DND-41 (cell line): ENCODE measurements at places on chromosomes 3 and 15.

DNA sequence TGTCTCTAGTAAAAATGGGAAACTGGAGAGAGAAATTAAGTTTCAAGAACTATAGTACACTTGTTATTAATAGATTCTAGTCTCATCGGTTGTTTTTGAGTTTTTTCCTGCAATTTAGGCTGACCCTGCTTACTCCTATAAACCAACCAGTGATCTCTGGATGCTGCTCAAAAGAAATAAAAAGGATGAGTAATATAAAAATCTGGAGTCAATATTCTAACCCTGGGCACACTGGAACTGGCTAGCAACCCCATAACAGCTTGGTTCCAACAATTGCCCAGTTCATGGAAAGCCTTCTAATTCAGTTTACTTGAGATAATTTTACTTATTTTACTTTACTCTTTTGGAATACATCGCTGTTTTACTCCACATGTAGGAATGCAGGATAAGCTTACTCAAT lies 211.6 kb downstream of the GBE1 start:
- DNase-seq: no peak

- no peak for DNase-seq
Measured at GRCh38 chr15:74158855-74159650, 14.5 kb upstream of the ISLR start.

DNA sequence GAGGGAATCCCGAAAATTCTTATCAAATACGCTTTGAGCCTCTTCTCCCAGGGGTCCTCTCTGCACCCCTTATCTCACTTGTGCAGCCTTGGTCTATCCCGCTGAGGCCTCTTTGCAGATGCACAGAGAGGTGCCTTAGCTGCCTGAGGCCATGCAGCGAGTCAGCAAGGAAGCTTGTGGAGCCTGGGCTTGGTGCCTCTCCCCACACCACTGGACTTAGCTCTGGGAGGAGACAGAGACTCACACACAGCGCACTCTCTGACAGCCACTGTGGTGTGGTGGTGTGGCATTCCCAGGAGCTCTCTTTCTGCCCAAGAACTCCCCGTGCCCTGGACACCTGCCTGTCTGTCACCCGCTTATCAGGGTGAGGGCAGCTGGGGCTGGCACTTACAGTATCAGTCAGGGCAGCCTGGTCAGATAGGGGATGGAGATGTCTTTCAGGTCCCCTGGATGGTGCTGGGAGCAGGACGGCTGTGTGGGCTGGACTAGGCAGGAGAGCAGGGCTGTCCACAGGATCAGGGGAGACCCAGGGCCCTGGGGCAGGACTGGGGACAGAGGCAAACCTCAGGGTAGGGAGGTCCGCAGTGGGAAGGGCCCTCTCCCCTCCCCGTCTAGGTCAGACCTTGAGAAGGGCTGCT lies 10.2 kb upstream of the LINGO1 start:
- no peak for DNase-seq

- no peak for DNase-seq
Measured at GRCh38 chr3:108085810-108086350, 5.0 kb downstream of the CD47 start.

DNA sequence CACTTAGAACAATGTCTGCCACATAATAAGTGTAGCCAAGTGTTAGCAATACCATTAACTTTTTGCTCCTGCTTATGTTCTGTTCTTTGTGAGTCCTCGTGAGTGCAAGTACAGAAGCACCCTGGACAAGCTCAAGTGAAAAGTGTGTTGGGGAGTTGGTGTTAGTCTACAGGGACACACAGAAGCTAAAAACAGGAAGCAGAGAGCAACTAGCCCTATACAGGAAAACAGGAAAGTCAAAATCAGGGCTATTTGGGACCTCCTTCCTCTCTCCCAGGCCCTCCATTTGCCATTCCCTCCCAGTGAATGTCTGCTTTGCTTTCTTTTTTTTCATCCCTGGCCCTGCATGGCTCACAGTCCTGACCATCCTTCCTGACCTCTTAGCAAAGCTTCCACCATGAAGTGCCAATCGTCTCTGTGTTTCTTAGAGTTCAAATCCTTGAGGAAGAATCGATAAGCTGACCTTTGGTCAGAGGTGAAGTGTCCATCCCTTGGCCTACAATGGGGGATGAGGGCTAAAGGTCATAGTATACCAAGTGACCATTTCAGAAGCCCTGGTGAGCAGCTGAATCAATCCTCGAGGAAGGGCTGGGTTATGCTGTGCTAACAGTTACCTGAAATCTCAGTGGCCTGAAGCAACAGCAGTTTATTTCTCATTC lies 328.2 kb downstream of the SHQ1 start:
- no peak for DNase-seq

DNA sequence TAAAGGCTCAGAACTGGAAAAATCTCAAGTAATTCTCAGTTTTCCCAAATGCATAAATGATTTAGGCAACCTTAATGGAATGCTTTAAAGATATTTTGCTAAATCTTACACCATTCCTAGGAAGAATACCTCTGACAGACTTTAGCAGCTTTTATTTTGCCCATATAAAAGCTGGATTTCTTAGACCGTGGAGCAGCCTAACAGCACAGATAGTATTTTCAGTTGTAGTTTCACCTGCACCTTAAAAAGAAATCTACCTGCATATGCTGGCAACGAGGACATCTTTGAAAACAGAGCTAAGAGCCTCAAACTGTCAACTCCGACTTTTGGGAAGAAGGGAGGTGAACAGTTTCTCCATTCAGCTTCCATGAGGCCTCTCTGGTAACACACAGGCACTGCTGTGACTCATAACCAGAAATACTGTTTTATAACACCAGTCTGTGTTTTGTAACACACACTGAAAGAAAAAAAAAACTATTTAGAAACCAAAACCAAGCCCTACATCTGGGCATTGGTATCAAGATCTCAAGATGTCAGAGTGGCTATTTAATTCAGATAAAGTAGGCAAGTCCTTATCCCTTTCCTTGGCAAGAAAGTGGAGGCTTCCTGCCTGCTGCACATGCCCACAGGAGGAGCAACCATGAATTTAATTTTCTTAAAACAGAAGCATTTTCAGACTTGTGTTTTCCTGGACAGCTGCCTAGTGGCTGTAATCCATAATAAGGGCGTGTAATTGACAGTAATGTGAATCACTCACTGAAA lies 181.5 kb upstream of the ICE2 start:
- DNase-seq: no peak

GRCh38 chr15:75577401-75578172 lies 1.5 kb downstream of the PTPN9 start:
- peak; percentile 13 for DNase-seq

DNA sequence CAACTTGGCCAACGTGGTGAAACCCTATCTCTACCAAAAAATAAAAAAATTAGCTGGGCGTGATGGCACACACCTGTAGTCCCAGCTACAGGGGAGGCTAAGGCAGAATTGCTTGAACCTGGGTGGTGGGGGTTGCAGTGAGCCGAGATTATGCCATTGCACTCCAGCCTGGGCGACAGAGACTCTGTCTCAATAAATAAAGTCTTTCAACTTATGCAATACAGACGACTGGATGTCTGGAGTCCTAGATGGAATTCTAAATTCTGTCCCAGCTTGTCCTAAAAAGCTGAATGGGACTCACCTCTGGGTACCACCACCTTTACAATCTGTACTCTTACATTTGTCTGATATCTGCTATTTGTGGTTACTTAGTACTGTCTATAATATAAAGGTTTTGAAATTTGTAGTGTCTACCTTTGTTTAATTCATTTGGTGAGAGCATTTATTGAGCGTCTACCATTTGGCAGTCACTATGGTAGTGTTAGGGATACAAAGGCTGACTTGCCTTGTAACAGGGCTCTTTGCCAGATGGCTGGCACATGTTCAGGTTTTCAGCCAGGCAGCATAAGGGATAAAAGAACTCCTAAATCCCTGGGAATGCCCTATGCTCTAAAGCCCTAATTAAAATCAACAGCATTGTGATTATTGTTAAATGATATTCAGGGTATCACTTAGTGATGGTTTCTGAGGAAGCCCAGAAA lies 7.2 kb upstream of the ZNF609 start:
- no peak for DNase-seq

- DNase-seq: no peak
Measured at GRCh38 chr3:60758171-60758570, 493.1 kb downstream of the FHIT start.

GRCh38 chr15:60649845-60650548 lies 171.1 kb upstream of the ICE2 start:
- peak; percentile 4 for DNase-seq

- no peak for DNase-seq
Measured at GRCh38 chr3:176941689-176942088, 255.6 kb downstream of the TBL1XR1 start.

GRCh38 chr3:181486141-181486885 lies 225.4 kb upstream of the SOX2 start:
- DNase-seq: no peak

- no peak for DNase-seq
Measured at GRCh38 chr15:96347181-96348111, 16.9 kb downstream of the NR2F2 start.

DNA sequence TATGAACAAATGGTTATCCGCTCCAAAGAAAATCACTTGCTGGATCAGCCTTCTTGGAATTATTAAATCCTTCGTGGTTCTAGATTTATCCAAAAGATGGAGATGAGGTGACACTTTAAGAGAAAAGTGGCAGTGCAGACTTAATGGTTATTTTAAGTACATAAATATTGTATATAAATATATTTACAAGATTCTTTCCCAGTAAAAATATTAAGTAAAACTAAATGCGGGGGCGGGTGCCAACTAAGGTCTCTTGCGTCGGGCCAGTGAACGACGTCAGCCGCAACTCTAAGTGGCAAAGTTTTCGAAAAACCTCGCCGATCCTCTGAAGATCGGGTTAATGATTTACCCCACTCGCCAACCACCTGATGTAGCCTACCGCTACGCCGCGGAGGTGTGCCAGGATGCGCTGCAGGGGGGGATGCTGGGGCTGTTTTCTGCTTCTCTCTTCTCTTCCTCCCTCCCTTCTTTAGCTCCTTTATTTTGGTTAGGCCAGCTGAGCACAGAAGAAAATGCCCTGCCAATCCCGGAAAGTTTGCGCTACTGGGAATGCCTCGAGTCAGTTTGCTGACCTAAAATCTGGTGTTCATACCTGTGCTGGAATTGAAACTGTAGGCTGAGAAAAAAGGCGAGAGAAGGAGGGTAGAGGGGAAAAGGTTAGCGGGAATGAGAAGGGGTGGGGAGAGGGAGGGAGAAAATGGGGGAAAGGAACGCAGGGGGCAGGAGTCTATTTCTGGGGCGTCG lies 7.6 kb upstream of the FOXB1 start:
- no peak for DNase-seq

- no peak for DNase-seq
Measured at GRCh38 chr15:26773067-26773877, 406 bp upstream of the GABRB3 start.

- peak; percentile 40 for DNase-seq
Measured at GRCh38 chr3:4508048-4508981, 15.2 kb downstream of the ITPR1 start.

DNA sequence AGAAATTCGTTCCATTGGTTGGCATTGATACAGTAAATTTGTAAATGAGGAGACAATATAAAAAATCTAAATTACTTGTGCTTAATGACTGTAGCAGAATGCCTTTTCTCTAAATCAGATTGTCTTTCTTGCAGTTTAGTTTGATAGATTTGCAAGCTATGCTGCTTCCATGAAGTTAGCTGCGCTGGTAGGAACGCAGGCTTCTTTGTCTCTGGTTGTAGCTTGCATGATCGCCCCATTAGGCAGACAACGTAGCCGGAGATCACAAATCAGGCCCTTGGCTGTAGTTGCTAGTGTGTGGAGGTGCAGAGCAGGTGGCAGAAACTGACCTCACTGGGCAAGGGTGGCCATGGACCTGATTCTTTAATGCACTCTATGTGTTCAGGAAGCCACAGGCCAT lies 6.1 kb downstream of the ZIC1 start:
- DNase-seq: no peak

- DNase-seq: no peak
Measured at GRCh38 chr3:186990878-186991308, 60.6 kb downstream of the ST6GAL1 start.

- DNase-seq: no peak
Measured at GRCh38 chr3:94323596-94323995, 260.7 kb downstream of the NSUN3 start.

DNA sequence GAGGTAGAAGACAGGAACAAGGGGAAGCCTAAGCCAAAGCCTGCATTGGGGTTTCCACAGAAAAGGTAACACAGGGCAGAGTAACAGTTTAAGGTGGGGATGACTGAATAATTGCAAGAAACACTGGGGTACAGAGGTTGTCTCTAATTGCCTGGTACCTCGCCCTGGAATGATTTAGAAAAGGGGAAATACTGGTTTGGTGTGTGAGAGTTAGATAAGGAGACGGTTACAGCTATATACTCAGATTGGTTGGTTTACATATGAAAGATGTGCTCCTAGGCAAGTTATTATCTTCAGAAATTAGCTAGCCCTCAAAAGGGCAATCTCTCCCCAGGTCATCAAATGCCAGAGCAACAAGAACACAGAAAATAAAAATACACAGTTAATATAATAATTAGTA lies 58.8 kb downstream of the SMARCC1 start:
- no peak for DNase-seq

DNA sequence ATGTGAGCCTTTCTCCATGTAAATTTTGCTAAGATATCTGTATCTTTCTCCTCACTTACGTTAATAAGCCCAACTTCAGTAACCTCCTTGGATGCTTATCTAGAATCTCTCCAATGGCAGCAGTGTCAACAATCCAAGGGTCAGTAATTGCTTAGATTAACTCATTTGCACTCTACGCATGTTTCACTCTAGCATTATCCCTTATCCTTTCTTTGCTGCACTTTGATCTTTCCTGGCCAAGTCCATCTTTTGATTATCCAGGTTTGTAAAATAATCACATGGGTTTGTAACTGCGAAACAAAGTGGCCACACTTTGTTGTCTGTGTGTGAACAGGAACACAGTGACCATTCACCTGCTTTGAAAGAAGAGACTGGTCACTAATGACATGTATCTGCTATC lies 577.6 kb downstream of the RSL24D1 start:
- DNase-seq: no peak

DNA sequence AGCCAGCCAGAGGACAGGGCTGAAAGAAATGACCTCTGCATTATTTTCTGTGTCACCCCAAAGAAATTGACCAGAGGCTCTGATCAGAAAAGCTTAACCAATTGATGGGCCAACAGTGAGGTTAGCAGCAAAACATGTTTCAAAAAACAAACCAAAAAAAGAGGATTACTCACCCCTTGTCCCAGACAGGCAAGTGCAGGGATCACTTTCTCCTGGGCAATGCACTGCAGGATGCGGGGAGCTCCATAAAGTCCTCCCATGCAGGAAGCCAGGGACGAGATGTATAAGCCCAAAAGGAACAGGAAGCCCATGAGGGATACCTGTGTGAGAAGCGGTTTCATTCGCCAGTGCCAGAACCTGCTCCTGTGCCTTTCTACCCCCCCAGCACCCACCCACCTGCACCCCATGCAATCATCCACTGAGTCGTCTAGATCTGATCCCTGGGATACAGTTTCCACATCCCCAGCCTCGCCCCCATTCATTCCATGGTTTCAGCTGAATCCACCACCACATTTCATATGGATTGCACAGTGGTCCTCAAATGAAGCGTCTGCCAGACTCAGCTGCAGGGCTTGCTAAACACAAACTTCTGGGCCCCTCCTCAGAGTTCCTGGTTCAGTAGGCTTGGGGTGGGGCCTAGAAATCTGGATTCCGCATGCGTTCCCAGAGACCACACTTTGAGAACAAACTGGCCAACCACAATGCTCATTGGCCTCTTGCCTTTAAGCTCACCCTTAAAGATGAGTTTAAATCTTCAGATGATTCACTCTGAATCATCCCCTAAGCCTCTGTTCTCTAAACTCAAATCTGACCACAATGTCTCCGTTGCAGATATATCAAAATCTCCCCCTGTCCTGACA lies 54.4 kb upstream of the HEG1 start:
- DNase-seq: no peak
